ENCODE measurements at places on chromosomes 5 and 9. TPM values are rescaled to one million over a fixed set of nuclear protein-coding genes. Genes with fewer than 3 reads are reported as not detected.

Gene OCLN
- not detected for polyA plus RNA-seq

Gene DENND4C
- polyA plus RNA-seq: 5.0 TPM

Gene IGFBPL1
- polyA plus RNA-seq: not detected

Gene FOXD4L4
- not detected for polyA plus RNA-seq

Gene PCDH12
- 0.90 TPM for polyA plus RNA-seq
